SHP77 treated with DMSO at 0.1 percent for 48 hours (cell line): ENCODE measurements at places on chromosomes 12 and 14.

DNA sequence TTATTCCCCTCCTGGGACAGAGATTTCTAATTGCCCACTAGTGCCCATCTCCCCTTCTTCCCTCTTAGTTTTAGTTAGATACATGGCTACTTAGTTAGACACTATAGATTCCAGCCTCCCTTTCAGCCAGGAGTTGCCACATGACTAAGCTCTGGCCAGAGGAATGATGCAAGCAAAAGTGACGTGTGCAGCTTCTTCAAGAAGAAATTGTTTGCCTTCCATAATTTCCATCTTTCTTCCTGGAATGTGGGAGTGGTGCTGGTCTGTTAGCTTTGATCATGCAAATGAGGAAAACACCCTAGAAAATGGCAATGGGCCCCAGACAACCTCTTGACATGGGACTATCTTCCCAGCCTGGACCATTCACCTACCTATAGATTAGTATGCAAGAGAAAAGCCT, 21.4 kb downstream of the CCDC177 start:
- DNase-seq: no peak

GRCh38 chr12:58066296-58066695, 124.9 kb downstream of the ATP23 start:
- no peak for DNase-seq

GRCh38 chr12:109020796-109021380, at the start of gene SVOP:
TSS of gene SVOP (minus strand) at chr12:109021068. CDS start at chr12:109020868, 200 bp downstream.
- peak; percentile 72 for DNase-seq

DNA sequence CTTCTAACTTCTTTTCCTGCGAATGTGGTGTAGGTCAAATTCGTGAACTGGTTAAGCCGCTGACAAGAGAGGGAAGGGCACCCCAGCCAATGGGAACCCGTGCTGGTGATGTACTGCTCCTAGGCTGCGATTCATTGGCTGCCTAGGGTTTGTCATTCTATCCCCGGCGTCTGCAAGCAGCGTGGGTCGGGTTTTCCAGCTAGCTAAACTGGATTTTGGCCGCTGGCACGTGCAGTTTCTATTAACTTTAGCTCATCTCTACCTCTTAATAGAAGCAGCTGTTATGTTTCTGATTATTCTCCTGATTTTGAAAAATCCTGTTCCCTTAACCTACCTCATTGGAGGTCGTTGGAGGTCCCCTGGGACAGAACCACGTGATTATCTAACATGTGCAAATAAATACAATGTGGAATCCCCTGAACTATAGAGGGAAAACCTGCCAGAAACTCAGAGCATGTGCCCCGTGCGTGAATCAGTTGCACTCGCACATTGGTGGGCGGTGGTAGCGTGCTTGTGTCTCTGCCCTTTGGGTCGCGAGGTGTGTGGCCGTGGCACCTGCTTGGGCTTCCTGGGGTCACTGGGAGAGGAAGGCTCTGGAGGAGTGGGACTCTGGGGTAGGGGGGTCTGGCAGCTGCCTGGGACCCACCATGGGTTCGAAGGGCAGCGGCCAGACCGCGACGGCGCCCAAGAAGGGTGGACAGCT, 876 bp upstream of the PPM1A start:
- peak; percentile 76 for DNase-seq

DNA sequence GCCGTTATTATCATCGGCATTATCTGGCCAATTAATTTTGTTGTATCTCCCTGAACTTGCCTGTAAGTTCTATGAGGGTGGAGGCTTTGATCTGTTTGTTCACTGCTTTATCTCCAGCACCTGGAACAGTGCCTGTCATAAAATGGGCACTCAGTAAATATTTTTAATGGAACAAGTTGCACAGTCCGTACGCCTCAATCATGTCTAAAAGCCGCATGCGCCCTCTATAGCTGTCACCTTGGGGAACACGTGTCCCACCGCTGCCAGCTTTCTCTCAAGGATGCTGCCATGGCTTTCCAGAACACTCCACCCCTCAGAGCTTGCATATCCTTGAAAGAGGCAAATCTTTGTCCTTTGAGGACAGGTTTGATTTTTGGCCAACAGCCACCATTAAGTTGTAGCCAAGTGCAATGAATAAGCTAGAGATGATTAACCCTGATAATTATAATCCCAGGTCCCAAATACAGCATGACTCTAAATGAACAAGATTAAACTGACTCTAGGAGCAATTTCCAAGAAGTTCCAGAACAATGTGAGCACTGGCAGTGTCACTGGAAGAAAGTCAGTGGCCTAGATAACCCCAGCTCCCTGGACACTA, 55.1 kb downstream of the ERH start:
- DNase-seq: no peak

GRCh38 chr12:54700301-54700700, 52.1 kb upstream of the DCD start:
- DNase-seq: no peak

DNA sequence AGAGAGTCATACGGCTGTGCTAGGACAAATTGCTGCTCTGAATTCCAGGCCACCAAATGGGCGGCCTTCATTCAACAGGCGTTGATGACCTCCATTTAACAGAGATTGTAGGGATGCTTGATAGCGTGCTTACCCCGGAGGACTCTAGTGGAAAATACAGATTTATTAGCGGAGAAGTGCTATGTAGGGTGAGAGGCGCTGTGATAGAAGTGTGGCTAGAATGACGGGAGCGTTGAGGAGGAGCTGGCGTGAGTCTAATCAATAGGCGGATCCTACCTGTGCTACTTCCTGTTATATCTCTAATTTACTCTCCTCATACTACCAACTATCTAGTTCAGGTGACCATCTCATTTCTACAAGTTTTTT, 668 bp downstream of the MRPS35 start:
- no peak for DNase-seq

GRCh38 chr12:43551971-43552559, at the start of gene ADAMTS20:
TSS of gene ADAMTS20 (minus strand) at chr12:43552203. CDS start at chr12:43551921, 282 bp downstream.
- DNase-seq: no peak

- DNase-seq: no peak
Measured at GRCh38 chr12:57604992-57605810, 577 bp downstream of the DTX3 start.

DNA sequence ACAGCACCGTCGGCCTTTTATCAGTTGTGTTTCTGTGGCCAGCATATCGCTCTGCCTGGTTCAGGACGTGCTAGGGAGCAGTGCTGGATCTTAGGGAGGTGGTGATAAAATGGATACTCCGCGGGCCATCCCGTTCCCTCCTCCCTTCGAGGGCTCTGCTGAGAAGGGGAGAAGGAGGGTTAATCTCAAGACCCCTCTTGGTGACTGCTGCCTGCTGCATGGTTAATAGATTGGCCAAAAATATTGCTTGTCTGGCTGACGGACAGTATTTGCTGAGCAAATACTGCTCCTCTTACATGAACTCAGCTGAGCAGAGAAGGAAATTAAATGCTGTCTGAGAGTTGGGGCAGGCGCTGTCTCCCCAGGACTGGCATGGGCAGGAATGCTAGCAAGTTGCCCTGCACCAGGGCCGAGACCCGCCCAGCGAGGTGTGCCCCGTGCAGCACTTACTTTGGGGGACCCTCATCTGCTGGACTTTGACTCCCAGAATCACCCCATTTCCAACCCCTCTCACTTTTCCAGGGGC, 1.2 kb downstream of the FBRSL1 start:
- DNase-seq: no peak

GRCh38 chr14:97713023-97713422, 915.8 kb downstream of the VRK1 start:
- no peak for DNase-seq
